ENCODE measurements at places on chromosomes 3 and 15.

- DNase-seq = no peak
These were observed 216.0 kb downstream of the TLE3 start for GRCh38 chr15:69881766-69882165.

- DNase-seq = peak; percentile 38
These were observed 103.8 kb downstream of the RBMS3 start for GRCh38 chr3:29384640-29385039.

GRCh38 chr15:63874616-63875015 lies 40.9 kb upstream of the HERC1 start:
- DNase-seq = peak; percentile 98

- DNase-seq = peak; percentile 69
These were observed 58.8 kb downstream of the SLCO3A1 start for GRCh38 chr15:91912336-91912735.
